Stimulated activated CD8-positive, alpha-beta memory T cell treated with anti-CD3 and anti-CD28 coated beads, Interleukin-12 subunit alpha, Interleukin-12 subunit beta, amount 100 ng/mL, for 1 hour (primary cell): ENCODE measurements at places on chromosomes 7 and 10.
A peak's percentile ranks its signal among the peaks of the same experiment; 100 is the strongest.

DNA sequence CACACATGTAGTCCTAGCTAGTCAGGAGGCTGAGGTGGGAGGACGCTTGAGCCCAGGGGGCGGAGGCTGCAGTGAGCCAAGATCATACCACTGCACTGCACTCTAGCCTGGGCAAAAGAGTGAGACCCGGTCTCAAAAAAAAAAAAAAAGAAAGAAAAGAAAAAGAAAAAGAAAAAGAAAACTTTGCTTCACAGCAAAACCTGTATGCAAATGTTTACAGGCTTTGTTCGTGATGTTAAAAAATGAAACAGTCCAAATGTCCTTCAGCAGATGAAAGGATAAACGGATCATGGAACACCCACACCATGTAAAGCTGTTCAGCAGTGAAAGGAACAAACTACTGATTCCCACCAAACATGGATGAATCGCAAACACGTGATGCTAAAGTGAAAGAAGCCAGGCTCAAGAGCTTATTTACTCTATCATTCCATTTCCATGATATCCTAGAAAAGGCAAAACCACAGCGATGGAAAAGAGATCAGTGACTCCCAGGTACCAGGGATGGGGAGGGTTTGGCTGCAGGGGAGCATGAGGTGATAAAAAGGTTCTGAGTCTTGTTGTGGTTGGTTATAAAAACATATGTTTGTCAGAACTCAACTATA, 15.1 kb downstream of the LRRC20 start:
- no peak for DNase-seq

DNA sequence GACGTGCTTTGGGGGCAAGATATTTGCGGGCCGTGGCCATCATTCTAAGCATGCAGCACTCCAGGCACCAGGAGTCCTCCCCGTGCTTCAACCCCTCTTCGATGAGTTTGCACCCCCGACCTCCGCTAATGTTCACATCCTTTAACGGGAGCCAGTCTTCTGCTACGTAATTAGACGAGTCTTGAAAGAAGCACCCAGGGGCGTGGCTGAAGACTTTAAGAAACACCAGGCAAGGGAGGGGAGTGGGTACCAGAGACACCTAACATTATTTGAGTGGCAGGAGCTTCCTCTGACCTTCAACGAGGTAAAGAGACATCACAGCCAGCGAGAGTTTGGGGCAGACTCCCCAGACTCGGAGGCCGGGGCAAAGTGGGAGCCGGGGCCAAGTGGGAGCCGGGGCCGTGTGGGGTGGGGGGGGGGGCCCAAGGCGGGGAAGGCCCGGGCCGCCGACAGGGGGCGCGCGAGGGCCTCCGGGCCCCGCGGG, 31.1 kb upstream of the TOMM7 start:
- DNase-seq = peak; percentile 57

DNA sequence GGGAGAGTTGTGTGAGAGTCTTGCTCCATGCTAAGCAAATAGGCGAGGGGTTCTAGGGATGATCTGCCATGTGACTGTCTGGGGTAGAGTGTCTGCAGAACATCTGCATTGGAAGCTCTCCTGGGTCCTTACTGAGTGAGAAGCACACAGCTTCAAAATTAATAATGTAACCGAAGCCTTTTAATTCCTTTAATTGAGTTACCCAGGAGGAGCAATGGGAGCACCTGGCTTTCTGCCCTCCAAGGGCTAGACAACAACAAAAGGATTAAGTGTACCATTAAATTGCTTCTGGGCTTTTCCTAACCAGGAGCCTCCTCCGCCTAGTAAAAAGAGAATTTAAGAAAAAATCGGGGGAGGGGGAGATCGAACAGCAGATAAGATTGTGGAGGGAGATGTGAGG, 102.0 kb upstream of the TBX20 start:
- DNase-seq = no peak

- DNase-seq = no peak
Observed at GRCh38 chr10:20898866-20899535, 1.9 kb upstream of the NEBL start.

DNA sequence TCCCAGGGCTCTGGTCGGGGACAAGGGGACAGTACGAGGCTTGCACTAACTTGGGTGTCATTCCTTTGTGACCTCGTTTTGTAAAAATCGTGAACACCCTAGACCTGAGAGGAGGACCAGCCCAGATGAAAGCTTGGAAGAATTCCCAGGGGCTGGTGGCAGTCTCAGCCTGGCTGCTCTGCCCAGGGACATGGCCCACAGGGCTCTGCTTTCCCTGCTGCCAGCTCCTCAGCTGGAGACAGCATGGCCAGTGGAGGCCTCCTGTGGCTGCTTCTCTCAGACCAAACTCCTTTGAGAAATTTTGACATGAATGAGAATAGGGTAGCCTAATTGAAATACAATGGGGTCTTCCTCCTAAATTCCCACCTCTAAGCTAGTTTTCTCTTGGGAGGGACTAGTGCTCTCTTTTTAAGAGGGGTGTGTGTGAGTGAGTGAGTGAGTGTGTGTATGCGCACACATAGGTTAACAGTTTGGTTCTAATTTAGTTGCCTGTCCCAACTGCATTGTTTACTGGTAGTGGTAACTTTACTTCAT, 140.3 kb upstream of the EFCAB10 start:
- DNase-seq = no peak

- DNase-seq = no peak
Observed at GRCh38 chr7:81190997-81191768, 272.3 kb upstream of the SEMA3C start.

DNA sequence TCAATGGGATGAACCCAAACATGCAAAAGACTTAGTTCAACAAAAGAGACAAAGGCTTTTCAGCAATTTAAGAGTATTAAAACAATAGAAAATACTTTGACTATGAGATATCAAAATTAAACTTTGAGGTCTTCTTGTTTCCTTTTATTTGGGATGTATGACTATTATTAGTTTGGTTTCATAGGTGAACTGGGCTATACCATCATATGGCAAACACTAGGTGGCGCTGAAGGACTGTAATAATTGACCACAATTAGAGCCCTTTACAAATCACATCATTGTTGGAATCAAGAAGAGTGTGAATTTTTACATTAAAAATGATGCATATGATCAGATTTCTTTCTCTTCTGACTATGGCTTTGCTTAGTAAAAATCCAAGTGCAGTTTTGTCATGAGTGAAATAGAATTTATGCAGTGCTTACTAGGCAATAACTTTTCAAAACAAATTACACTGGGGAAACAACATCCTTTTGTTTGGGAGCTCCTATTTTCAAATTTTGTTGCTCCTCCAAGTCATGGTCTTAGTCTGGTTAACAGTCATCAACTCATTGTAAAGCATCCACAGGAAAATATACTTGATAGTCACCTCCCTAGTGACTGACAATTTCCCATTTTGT, 14.7 kb upstream of the NXPH1 start:
- peak; percentile 27 for DNase-seq

GRCh38 chr10:113369365-113369694, 183.5 kb upstream of the HABP2 start:
- no peak for DNase-seq

- no peak for DNase-seq
Observed at GRCh38 chr7:123872908-123873307, 27.9 kb downstream of the HYAL4 start.

- DNase-seq = no peak
Observed at GRCh38 chr10:98364432-98365102, 50.4 kb downstream of the PYROXD2 start.

DNA sequence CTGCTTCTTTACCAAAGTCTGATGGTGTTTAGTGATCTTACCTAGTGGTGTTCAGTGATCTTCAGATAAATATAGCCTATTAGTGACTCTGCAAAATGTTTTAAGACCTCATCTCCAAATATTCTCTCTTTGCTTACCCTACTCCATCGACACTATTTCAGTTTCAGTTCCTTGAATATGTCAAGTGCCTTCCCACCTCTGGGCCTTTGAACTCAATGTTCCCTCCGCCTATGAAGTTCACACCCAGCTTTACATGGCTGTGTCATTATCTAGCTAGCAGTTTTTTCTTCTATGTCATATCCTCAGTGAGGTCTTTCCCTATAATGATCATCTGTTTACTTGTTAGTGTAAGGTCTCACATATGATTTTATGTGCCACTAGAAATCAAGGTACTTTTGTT, 322.6 kb downstream of the DGKB start:
- DNase-seq = no peak

DNA sequence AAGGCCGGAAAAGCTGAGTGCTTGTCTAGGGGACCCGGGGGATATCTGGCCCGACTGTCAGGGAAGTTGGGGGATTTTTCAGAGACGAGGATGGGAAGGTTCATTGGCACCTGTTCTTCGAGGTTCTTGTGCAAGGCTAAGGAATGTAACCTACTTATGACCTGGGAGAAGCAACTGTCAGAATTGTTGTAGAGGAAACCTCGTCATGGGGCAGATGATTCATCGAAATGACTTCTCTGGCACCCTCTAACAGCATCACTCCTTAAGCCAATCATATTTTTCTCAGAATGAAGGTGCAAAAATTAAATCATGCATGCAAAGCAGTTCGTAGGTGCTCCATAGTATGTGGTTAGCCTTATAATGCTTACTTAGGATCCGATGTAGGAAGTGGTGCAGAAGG, 58.6 kb downstream of the PLXDC2 start:
- DNase-seq = no peak

DNA sequence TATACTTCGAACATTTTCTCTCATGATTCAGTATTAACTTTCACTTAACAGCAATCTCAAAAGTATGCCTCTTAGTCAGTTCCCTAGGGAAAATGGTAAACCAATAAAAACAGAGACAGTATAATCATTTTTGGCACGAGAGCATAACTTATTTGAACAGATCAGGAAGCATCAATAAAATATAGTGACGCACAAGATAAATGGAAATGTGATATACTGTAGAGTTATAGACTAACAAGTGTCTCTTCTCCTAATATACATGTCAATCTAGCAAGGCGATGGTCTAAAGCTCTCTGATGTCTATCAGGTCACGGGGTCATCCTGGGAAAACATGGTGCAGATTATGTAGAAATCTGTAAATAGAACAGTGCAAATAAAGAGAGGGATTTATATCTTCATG, 131.6 kb downstream of the HGF start:
- no peak for DNase-seq

GRCh38 chr10:76618641-76619040, 1019.0 kb downstream of the KCNMA1 start:
- DNase-seq = no peak

DNA sequence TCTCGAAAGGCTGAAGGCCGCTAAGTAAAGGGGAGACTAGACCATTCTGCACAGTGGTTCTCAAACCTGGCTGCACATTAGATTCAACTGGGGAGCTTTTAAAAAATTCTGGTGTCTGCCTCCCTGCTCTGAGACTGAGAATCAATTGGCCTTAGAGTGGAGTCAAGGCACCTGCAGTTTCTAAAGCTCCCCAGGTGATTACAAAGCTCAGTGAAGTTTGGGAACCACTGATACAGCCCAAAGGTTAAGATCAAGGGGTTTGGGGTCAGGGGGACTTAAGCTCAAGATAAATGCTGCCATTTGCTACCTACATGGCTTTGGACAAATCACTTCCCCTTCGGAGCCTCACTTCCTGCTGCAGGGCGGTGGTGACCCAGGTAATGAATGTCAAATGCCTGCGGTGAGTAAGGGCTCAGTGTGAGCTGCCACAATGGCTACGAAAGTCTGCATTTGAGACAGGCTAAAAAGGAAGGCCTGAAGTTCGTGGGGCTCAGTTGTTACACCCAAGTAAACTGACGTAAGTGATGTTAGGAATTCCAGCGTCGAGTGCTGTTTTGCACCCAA, 72.3 kb downstream of the TLL2 start:
- no peak for DNase-seq
